ENCODE measurements at places on chromosomes 1 and 21.
A peak's percentile ranks its signal among the peaks of the same experiment; 100 is the strongest.

DNA sequence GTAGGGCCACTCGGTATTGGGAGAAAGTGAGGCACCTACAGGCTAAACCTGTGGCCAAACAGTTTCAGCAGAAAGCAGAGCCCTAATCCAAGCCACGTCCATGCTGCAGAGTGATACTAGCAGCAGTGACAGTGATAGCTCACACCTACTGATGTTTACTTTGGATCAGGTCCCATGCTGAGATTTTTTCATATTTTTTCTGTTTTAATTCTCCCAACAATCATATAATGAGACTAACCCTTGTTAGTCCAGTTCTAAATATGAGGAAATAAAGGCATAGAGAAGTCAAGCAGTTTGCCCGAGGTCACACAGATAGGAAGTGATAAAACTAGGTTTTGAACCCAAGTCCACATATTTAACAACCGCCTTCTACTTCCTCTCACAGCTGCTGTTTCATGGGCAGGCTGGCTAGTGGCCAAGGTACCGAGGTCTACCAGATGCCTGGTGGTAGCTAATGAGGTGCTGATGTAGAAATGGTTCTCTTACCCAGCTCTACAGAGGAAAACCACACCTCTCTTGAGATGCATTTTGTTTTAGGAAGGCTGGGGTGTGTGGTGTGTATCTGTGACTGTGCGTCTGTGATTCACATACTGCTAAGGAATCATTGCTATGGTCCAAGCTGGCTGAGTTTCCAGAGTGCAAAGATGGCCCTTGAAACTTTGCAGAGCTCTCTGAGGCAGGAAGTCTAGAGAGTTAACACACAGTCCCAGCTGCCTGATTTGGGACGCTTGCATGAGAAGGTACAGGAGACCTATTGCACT, 80.3 kb upstream of the ARTN start:
- no peak for DNase-seq
- no peaks in the 10 kb centered on the region for H3K27me3 ChIP-seq
- H3K4me1 ChIP-seq: peaks cover 4% of the 10 kb centered on the region
- no peak overlapping the region for H3K4me3 ChIP-seq

DNA sequence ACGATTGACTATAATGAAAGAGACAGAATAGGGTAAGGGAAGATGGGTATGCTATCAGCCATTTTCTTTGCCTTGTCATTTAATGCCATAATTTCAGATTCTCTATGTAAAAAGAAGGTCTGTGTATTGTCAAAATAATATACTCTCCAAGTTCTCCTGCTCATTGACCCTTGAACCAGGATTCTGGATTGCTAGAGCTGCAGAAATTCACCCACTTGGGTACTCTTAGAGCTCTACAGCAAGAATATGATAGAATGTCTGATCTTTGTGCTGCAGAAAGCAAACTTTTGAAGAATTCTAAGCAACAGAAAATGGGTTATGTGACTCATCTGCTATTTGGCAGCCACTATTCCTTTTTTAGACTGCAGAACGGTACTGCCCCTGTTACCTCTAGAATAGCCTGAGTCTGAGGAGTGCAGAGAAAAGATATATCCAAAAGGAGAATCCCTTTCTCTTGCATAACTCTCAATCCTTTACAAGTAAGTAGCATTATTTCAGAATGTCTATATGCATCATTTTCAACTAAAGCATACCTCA, 78.2 kb upstream of the TENT5C start:
- H3K4me1 ChIP-seq: 0 out of 2 replicates have a peak, but pooled peaks cover 8% of the 10 kb centered on the region
- H3K4me3 ChIP-seq: no peak overlapping the region
- no peaks in the 10 kb centered on the region for H3K27me3 ChIP-seq
- DNase-seq: no peak
- H3K36me3 ChIP-seq: no peaks in the 10 kb centered on the region
- H3K27ac ChIP-seq: no peak overlapping the region

DNA sequence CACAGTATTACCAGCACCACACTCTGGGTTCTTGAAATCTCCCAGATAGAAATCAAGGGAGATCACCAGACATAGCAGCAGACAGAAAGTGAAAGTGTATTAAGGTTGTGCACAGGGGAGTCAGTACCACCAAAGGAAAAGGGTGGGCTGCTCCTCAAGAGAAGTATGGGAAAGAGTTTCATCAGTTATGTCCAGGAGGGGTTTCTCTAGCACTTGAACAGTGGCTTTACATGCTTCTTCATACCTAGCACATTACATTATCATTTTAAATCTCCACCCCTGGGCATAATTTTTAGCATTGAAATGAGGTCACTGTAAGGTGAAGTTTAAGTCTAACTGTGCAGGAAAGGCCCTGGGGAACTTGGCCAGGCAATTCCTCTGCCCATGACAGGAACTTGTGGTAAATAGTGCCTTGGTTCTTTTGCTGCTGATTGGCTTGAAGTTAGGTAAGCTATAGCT, 601.0 kb downstream of the NUF2 start:
- H3K27ac ChIP-seq: no peak overlapping the region
- no peaks in the 10 kb centered on the region for H3K4me1 ChIP-seq

- H3K27me3 ChIP-seq: no peaks in the 10 kb centered on the region
- no peaks in the 10 kb centered on the region for H3K4me1 ChIP-seq
- H3K27ac ChIP-seq: no peak overlapping the region
- no peak overlapping the region for H3K4me3 ChIP-seq
- H3K36me3 ChIP-seq: peaks cover 5% of the 10 kb centered on the region
These were observed 74.4 kb downstream of the EPS15 start for GRCh38 chr1:51444534-51445192.

GRCh38 chr1:202018468-202019234, 8.3 kb downstream of the ELF3 start:
- H3K4me3 ChIP-seq: peak overlapping the region; percentile 74
- peak overlapping the region; percentile 42 for H3K27ac ChIP-seq
- no peaks in the 10 kb centered on the region for H3K27me3 ChIP-seq
- H3K4me1 ChIP-seq: peaks cover 69% of the 10 kb centered on the region

GRCh38 chr1:22503721-22504410, 52.2 kb downstream of the ZBTB40 start:
- no peak overlapping the region for H3K4me3 ChIP-seq
- H3K27me3 ChIP-seq: no peaks in the 10 kb centered on the region
- DNase-seq: peak; percentile 30
- H3K27ac ChIP-seq: peak overlapping the region; percentile 40
- H3K36me3 ChIP-seq: peaks cover 7% of the 10 kb centered on the region
- H3K4me1 ChIP-seq: peaks cover 16% of the 10 kb centered on the region

DNA sequence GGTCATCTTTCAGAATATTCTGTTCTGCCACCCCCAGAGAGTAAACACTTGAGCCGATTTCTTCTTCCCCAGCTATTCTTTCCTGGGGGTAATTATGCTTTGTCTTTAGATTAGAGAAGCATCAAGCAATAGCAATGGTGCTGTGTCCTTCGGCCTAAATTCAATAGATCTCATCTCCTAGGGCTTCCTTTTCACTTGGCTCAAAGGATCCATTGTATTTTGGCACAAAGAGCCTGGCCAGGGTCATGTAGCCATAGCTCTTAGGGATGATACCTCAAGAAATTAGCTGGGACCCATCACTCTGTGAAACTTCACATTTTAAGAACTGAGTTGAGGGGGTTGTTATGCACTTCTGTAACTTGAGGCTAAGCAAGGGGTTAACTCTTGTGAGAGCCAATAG, 27.0 kb downstream of the MRPS6 start:
- H3K4me1 ChIP-seq: no peaks in the 10 kb centered on the region
- peaks cover 7% of the 10 kb centered on the region for H3K36me3 ChIP-seq
- H3K27me3 ChIP-seq: no peaks in the 10 kb centered on the region

DNA sequence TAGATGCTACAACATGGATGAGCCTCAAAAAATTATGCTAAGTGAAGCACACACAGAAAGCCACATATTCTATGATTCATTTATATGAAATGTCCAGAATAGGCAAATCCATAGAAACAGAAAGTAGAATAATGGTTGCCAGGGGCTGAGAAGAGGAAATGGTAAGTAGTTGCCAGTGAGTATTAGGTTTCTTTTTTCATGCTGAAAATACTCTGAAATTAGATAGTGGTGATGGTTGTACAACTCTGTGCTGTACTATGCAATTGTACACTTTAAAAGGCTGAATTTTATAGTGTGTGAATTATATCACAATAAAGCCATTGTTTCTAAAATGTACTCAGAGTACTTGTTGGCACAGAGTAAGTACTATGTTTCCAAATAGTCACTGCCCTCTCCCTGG, 15.5 kb upstream of the GFI1 start:
- no peaks in the 10 kb centered on the region for H3K27me3 ChIP-seq
- DNase-seq: no peak
- H3K36me3 ChIP-seq: no peaks in the 10 kb centered on the region
- H3K4me1 ChIP-seq: peaks cover 37% of the 10 kb centered on the region
- H3K4me3 ChIP-seq: no peak overlapping the region

- no peak overlapping the region for H3K4me3 ChIP-seq
- H3K4me1 ChIP-seq: peaks cover 14% of the 10 kb centered on the region
- DNase-seq: no peak
- no peaks in the 10 kb centered on the region for H3K27me3 ChIP-seq
- H3K36me3 ChIP-seq: no peaks in the 10 kb centered on the region
These were observed 4.8 kb upstream of the CTRC start for GRCh38 chr1:15433471-15433870.

DNA sequence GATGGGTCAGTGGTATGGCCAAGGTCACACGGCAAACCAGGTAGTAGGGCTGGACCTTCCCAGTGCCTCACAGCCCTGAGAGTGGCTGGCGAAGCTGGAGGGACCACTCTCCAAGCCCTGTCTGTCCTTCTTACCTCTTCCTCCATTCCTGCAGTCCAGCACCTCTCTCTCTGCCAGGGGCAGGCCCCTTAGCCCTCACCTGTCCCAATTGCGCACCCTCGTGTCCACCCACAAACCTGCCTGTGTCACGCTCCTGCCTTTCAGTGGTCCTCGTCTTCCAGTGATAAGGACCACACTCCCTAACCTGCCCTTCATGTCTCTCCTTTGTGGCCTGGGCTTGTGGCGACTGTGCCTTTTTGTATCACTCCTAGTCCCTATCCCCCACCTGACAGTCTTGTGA, 3.4 kb downstream of the PODN start:
- DNase-seq: no peak
- no peaks in the 10 kb centered on the region for H3K4me1 ChIP-seq
- H3K36me3 ChIP-seq: no peaks in the 10 kb centered on the region
- H3K27ac ChIP-seq: no peak overlapping the region

GRCh38 chr1:28248273-28249012, 10.9 kb upstream of the SESN2 start:
- H3K27me3 ChIP-seq: no peaks in the 10 kb centered on the region
- peak overlapping the region; percentile 78 for H3K4me3 ChIP-seq
- DNase-seq: peak; percentile 61
- peak overlapping the region; percentile 75 for H3K27ac ChIP-seq

GRCh38 chr1:246218686-246219085, 288.4 kb downstream of the SMYD3 start:
- DNase-seq: no peak
- H3K4me1 ChIP-seq: peaks cover 26% of the 10 kb centered on the region
- H3K27ac ChIP-seq: no peak overlapping the region
- H3K4me3 ChIP-seq: no peak overlapping the region

DNA sequence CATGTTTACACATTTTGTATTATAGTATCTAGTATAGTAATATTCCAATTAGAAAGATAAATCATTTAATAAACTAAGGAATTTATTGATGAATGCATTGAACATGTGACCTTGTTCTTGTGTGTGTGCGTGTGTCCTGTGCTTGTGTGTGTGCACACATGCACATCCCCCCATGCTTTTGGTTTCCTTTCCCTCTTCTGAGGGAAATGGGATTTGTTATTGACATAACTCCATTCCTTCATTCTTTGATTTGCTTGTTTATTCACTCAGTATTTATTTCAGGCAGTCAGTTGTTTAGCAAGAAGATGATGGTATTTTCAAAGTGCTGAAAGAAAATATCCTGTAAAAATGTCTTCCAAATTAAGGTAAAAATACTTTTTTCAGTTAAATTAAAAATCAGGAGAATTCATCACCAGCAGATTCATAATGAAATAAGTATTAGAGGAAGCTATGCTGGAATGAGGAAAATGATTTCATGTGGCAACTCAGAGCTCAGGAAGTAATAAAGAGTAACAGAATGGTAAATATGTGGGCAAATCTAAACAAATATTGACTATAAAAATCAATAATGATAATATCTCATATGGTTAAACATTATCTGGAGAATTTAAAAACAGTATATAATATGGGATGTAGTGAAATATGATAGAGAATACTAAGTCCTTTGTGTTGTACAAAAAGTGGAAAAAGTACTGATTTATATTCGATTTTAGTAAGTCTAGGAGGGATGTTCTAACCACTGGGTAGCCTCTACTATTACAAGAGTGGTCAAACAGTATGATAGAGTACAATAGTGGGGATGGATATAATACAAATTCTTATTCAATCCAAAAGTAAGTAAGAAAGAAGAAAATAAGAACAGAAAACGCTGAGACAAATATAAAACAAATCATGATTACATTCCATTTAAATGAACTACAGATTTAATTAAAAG, 35.2 kb upstream of the SIPA1L2 start:
- H3K4me3 ChIP-seq: no peak overlapping the region
- no peaks in the 10 kb centered on the region for H3K4me1 ChIP-seq

- no peak overlapping the region for H3K4me3 ChIP-seq
- peaks cover 28% of the 10 kb centered on the region for H3K4me1 ChIP-seq
- DNase-seq: no peak
- no peaks in the 10 kb centered on the region for H3K36me3 ChIP-seq
These were observed 4.2 kb downstream of the TFAP2E start for GRCh38 chr1:35577071-35577998.

DNA sequence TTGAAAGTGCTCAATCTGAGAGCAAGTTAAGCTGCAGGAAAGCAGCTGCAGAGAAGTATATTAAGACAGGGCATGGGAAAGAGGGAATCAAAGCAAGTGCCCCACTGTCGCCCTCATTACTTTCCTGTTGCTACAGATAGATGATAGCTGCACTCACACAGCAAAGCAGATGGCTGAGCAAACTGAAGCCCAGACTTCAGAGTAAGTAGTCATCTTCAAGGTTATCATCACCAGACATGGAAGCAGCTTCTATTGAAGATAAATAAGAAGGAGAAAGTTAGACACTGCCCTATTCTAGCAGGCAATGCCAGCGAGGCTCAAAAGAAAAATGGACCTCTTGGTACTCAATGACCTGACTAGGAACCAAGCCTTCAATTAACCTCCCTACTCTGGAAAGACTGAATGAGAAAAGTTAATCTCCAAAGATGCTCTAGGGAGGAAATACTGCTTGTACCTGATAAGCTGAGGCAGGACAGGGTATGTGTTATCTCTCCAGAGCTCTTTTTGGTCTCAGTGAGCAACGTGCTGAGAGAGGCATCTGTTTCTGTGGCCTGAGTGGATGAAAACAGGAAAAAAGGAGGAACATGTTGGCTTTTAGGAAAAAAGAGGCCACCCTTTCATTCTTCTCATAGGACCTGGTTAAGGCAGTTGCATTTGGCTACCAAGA, 11.1 kb upstream of the MRPL9 start:
- no peaks in the 10 kb centered on the region for H3K36me3 ChIP-seq
- no peaks in the 10 kb centered on the region for H3K4me1 ChIP-seq
- no peak overlapping the region for H3K4me3 ChIP-seq
- no peaks in the 10 kb centered on the region for H3K27me3 ChIP-seq
- H3K27ac ChIP-seq: no peak overlapping the region
- DNase-seq: no peak

- no peaks in the 10 kb centered on the region for H3K4me1 ChIP-seq
- H3K27me3 ChIP-seq: no peaks in the 10 kb centered on the region
- DNase-seq: no peak
- H3K4me3 ChIP-seq: no peak overlapping the region
These were observed 117.0 kb upstream of the GALNT2 start for GRCh38 chr1:229950020-229950419.
